ENCODE measurements at places on chromosomes 3 and 15. TPM values are rescaled to one million over a fixed set of nuclear protein-coding genes. Genes with fewer than 3 reads are reported as not detected.

The CLSTN2 gene
- total RNA-seq: 0.29 TPM

The TIMP4 gene
- 15.6 TPM for total RNA-seq

The RBP2 gene
- not detected for total RNA-seq

The RAD51 gene
- 4.1 TPM for total RNA-seq

The GUCA1C gene
- not detected for total RNA-seq

The IMPG2 gene
- 0.33 TPM for total RNA-seq

The NEK11 gene
- 11.6 TPM for total RNA-seq

The FBLN2 gene
- total RNA-seq: 195 TPM

The PLCL2 gene
- total RNA-seq: 20.5 TPM

The NANOGP8 gene
- total RNA-seq: 0.15 TPM

The CALML4 gene
- total RNA-seq: 3.6 TPM

The KBTBD8 gene
- 1.3 TPM for total RNA-seq

The SLC6A1 gene
- total RNA-seq: under 0.01 TPM

The WDR93 gene
- total RNA-seq: not detected

The SERPINI1 gene
- total RNA-seq: 4.5 TPM

The THPO gene
- 0.15 TPM for total RNA-seq

The TBC1D5 gene
- total RNA-seq: 152 TPM

The PCOLCE2 gene
- 98.7 TPM for total RNA-seq

The SOX14 gene
- total RNA-seq: not detected

The ROPN1 gene
- total RNA-seq: not detected

The VIPR1 gene
- not detected for total RNA-seq

The MYZAP gene
- total RNA-seq: not detected

The TNNC1 gene
- not detected for total RNA-seq

The SENP8 gene
- total RNA-seq: 3.3 TPM

The THAP10 gene
- total RNA-seq: 2.5 TPM

The FAIM gene
- total RNA-seq: 11.3 TPM

The CLRN1 gene
- total RNA-seq: not detected

The AZI2 gene
- 172 TPM for total RNA-seq

The SKIC8 gene
- total RNA-seq: 54.9 TPM

The WDR76 gene
- total RNA-seq: 4.1 TPM

The IL5RA gene
- not detected for total RNA-seq

The PFN2 gene
- 347 TPM for total RNA-seq

The GMPPB gene
- 30.5 TPM for total RNA-seq

The ATP10A gene
- total RNA-seq: 5.8 TPM

Measured in smooth muscle cell of trachea (primary cell).